ENCODE measurements at places on chromosomes 13 and 19.

DNA sequence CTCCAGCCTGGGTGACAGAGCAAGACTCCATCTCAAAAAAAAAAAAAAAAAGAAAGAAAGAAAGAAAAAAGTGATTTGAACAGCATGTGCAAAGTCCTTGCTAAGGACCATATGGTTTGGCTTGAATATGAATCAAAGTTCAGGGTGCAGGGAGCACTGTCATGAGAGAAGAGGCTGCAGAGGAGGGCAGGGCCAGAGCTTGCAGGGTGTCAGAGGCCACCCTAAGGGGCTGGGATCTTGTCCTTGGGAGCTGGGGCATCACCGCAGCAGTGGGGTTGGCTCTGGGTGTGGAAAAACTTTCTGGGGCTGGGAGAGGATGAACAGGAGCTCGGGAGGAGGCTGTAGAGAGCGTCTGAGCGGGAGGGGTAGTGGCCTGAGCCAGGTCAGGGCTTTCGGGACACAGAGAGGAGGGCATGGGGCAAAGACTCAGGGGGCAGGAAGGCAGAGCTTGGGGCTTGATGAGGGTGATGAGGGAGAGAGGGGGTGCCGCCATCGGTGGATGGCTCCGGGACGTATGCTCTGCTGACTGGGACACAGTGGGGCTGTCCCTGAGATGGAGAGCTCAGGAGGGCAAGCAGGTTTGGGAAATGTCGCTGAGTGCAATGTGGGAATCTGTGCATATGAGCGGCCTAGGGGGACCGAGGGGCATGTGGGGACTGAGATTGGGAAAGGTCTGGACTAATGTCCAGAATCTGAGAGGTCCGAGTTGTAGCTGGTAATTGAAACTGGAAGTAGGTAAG lies 3.0 kb downstream of the TRPM4 start:
- no peak for DNase-seq

DNA sequence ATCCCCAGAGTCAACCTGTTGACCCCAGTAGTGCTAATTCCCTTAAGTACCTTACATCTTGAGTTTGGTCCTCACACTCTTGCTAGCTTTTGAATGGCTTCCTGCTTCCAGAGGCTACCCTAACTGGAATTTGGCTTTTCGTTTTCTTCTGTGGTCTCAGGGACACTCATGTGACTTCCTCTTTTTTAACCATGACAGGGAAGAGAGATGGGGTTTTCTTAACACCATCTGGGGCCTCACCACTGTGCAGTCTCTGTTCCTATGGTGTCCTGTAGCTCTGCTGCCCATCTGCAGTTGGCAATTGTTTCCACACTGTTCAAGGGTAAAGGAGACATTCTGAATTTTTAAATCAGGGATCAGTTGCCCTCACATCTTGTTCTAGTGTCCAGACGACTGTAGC lies 66.7 kb downstream of the SLC10A2 start:
- DNase-seq: no peak

GRCh38 chr19:38079926-38080380 lies 144.1 kb downstream of the DPF1 start:
- peak; percentile 96 for DNase-seq

DNA sequence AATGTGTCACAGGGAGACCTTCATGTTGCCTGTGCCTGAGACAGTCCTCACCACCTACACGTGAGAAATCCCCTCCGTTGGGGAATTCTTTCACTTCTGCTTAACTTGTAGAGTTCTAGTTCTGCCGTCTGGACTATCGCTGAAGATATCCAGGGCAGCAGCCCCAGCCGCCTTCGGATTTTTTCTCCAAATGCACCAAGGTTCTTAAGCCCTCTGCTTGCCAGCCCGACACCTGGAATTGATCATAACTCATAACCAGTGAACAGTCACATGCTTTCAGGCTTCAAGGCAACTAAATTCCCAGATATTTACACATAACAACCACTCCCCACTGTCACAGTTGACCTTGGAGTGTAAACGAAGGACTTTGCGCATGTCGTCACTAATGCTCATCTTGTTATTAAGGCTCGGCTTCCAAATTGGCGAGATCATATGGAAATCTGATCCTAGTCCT lies 114.4 kb downstream of the RAB20 start:
- peak; percentile 42 for DNase-seq

DNA sequence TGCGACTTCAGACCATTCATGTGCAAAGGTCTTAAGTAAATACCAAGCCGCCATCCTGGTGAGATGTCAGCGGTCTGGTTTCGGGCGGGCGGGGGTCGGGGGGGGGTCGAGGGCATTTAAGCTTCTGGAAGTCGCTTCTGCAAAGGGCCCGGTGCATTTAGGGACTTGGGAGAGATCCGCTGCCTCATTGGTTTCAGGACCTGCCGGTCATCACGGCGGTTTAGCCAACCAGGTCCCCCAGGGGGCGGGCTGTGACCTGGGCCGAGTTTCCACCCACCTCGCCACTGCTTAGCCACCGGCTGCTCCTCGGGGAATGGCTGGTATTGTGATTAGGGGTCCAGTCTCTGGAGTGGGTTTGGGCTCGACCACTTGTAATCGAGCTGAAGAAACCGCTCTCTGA lies 7.8 kb downstream of the ANKLE1 start:
- peak; percentile 85 for DNase-seq

- DNase-seq: no peak
Measured at GRCh38 chr19:18725841-18726770, 42.6 kb downstream of the CRTC1 start.

DNA sequence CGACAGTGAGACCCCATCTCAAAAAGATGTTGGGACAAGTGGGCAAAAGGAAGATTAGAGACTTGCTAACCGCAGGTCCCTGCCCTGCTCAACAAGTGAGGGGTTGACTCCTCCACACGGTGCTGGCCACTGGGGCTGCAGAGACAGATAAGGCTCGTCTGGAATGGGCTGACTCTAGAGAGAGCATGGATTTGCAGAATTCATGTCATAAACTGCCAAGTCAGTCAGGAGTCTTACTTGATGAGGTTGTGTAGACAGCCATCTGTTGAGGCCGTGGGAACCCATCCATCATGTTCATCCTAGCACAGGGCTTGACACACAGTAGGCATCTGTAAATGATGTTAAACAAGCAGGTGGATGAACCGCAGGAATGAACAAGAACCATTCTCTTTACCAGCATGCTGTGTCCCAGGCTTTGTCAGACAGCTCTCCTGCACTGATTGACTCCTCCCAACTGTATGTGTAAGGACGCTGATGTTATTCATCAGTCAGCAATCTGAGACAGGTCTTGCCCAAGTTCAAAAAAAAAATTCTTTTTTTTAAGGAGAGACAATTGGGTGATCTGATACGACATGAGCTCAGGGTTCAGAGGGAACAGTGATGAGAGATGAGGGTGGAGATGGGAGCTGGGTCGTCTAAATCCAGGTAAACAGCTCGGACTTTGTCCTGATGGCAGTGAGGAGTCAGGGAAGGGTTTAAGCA lies 8.8 kb downstream of the PAF1 start:
- no peak for DNase-seq

DNA sequence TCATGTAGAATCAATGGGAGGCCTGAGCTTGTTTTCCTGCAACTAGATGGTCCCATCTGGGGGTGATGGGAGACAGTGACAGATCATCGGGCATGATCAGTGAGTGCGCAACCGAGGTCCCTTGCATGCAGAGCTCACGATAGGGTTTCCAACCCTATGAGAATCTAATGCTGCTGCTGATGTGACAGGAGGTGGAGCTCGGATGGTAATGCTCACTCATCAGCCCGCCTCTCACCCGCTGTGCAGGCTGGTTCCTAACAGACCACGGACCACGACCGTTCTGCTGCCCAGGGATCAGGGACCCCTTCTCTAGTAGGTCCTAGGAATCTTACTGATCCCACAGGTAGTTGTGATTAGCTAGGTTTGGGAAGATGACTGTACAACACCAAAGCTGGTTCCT lies 23.5 kb upstream of the GARRE1 start:
- DNase-seq: no peak

GRCh38 chr13:19782049-19782726 lies 557 bp downstream of the PSPC1 start:
- peak; percentile 54 for DNase-seq
